ENCODE measurements at places on chromosomes 2 and 18.

- no peak for DNase-seq
Observed at GRCh38 chr18:35267809-35268208, 22.2 kb downstream of the ZSCAN30 start.

- no peak for DNase-seq
Observed at GRCh38 chr18:37783771-37784170, 218.2 kb upstream of the CELF4 start.

- no peak for DNase-seq
Observed at GRCh38 chr2:11876889-11877288, 130.5 kb downstream of the LPIN1 start.

DNA sequence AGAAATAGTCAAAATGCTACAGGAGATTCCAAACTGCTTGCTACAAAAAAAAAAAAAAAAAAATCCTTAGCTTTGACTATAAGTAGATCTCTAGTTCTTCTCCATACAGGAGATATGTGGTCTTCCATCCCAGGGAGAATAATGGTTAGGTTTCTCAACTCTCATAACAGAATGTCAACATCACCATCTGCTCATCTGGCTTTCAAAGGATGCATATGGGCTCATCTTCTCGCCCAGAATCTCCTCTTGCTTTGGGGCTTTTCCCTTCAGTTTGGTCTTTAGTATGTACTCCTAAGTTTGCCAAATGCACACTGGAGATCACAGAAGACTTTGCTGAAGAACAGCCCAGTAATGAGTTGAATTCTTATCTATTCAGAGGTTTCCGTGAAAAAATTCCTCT is 240.7 kb downstream of the NRXN1 start:
- DNase-seq = no peak

- no peak for DNase-seq
Observed at GRCh38 chr2:101931402-101931801, 60.4 kb upstream of the IL1R2 start.

- DNase-seq = no peak
Observed at GRCh38 chr18:34729264-34729663, 19.2 kb downstream of the DTNA start.

- no peak for DNase-seq
Observed at GRCh38 chr2:24903161-24904103, 16.6 kb downstream of the ADCY3 start.

- no peak for DNase-seq
Observed at GRCh38 chr18:13485604-13486003, 240.8 kb downstream of the FAM210A start.

GRCh38 chr2:38829971-38830370 is 45.8 kb downstream of the DHX57 start:
- no peak for DNase-seq

- DNase-seq = no peak
Observed at GRCh38 chr2:214781226-214781625, 28.3 kb downstream of the BARD1 start.

- DNase-seq = no peak
Observed at GRCh38 chr2:66601624-66602023, 166.7 kb downstream of the MEIS1 start.

DNA sequence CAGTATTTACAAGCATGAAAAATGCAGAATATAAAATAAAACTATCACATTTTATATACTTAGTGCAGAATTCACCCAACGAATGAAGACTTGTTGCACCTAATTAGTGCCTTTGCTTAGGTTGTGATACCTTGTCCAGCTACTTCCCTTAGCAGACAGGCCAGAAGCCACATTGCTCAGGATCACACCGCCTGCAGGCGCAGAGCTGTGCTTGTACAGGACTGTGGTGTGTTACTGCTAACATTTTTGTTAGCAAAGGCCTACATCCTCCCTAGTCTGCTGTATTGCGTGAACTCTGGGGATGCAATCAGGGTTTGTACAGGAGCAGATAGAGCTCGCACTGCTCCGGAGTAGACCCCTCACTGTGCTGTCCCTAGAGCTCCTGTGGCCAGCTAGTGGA is 336.9 kb downstream of the CBLN2 start:
- DNase-seq = no peak

DNA sequence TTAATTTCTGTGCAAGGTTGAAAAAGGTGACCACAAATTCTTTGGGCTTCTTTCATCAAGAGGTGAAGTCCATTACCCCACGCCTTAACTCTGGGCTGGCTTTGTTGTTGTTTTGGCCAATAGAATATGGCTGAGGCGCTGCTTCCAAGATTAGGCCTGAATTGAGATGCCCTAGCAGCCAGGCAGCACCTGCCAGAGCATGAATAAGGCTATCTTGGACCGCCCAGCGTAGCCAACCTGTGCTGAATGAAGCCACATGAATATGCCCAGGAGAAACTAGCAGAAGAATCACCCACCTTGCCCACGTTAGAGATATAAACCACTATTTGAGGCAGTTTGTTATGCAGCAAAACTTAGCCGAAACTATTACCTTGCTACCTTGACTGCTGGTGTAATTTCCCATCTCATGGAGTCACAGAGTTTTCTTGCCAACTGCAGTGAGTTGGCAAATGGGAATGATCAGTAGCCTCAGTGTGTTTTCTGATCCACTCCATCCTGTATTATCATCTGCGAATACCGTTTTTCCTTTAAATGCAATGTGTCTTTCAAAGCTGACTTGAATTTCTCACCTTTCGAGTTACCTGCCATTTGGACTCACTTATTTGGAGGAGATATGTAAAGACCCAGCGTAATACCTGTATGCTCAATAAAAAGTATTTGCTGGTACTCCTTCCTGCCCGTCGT is 679 bp downstream of the TSGA10 start:
- no peak for DNase-seq
